CMK (cell line): ENCODE measurements at places on chromosomes 13 and 19.

- no peak for DNase-seq
Observed at GRCh38 chr19:41924151-41925145, 3.8 kb downstream of the ERFL start.

- no peak for DNase-seq
Observed at GRCh38 chr13:22517544-22517943, 663.2 kb upstream of the SGCG start.

GRCh38 chr19:49415810-49416200, 7.4 kb downstream of the PTH2 start:
- DNase-seq: no peak

DNA sequence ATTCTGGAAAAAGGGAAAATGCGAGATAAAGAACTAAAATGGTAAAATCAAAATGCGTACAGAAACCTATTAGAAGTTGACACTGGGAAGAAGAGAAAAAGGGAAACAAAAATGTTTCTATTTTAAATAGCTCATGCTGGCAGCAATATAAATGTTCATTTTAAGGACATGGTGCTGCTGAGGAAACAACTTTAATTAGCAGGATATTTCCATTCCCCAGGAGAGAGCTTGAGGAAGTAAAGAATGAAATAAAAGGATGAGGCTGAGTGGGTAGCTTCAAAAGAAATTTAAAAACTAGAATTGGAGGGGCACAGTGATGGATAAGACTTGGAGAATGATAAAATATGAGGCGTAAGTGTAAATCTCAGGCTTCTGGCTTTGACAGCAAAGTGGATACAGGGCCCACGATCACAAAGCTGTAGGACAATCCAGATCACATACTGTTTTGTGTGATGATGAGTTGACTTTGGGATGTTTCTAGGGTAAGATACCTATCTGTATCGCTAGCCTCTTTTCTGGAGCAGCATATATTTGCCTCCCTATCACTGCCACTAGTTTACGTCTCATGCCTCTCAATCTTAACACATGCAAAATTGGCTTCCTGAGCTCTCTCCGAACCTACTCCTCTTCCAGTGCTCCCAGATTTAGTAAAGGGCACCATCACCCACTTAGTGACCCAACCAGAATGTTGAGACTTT, 571.3 kb upstream of the MIR17HG start:
- DNase-seq: no peak

GRCh38 chr19:32172566-32173160, 172.7 kb upstream of the ZNF507 start:
- DNase-seq: no peak

GRCh38 chr13:100662468-100663211, 12.0 kb downstream of the TMTC4 start:
- no peak for DNase-seq
